Pancreas (tissue), 10 donors: ENCODE measurements at places on chromosomes 3 and 15. TPM values are rescaled to one million over a fixed set of nuclear protein-coding genes. Genes with fewer than 3 reads are reported as not detected.

GRCh38 chr15:67091071-67091979, 25.9 kb downstream of the SMAD3 start:
- H3K27me3 ChIP-seq = no peaks in the 10 kb centered on the region
- H3K4me1 ChIP-seq = peaks cover 42% of the 10 kb centered on the region
- H3K27ac ChIP-seq = peak overlapping the region; percentile 62
- DNase-seq = no peak

- H3K4me1 ChIP-seq = no peaks in the 10 kb centered on the region
- DNase-seq = no peak
- H3K27me3 ChIP-seq = no peaks in the 10 kb centered on the region
These were observed 19.5 kb downstream of the PSTPIP1 start for GRCh38 chr15:77014132-77015081.

GRCh38 chr15:59260090-59260489, 53.4 kb downstream of the LDHAL6B start:
- no peak overlapping the region for H3K4me3 ChIP-seq
- H3K27ac ChIP-seq = no peak overlapping the region
- no peaks in the 10 kb centered on the region for H3K27me3 ChIP-seq
- H3K4me1 ChIP-seq = peaks cover 7% of the 10 kb centered on the region

GRCh38 chr3:46276497-46277099, 34.3 kb downstream of the CCR3 start:
- no peaks in the 10 kb centered on the region for H3K4me1 ChIP-seq
- H3K4me3 ChIP-seq = no peak overlapping the region
- peak; percentile 27 for DNase-seq
- no peaks in the 10 kb centered on the region for H3K36me3 ChIP-seq
- H3K27ac ChIP-seq = no peak overlapping the region

DNA sequence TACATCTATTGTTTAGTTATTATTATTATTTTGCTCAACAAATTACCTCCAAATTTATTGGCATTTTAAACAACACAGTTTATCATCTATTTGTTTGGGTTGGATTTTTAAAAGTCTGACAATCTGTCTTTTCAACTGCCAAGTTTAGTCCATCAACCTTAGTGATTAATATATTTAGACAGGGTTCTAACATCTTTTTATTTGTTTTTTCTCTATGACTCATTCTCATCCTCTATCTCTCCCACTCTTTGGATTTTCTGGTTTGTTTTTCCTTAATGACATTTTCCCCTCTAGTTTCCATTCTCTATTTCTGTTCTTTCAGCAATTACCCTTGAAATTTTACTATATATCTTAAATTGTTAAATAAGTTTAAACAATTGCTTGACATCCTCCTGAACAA, 41.9 kb downstream of the EMC4 start:
- no peak overlapping the region for H3K27ac ChIP-seq
- no peak for DNase-seq
- H3K4me1 ChIP-seq = no peaks in the 10 kb centered on the region
- H3K4me3 ChIP-seq = no peak overlapping the region
- H3K27me3 ChIP-seq = no peaks in the 10 kb centered on the region

- H3K27me3 ChIP-seq = no peaks in the 10 kb centered on the region
- no peak for DNase-seq
- H3K4me3 ChIP-seq = no peak overlapping the region
- no peaks in the 10 kb centered on the region for H3K4me1 ChIP-seq
- no peaks in the 10 kb centered on the region for H3K36me3 ChIP-seq
- H3K27ac ChIP-seq = no peak overlapping the region
These were observed 2.1 kb downstream of the ANKUB1 start for GRCh38 chr3:149790268-149790667.

GRCh38 chr3:169591159-169591951, 72.2 kb downstream of the MECOM start:
- no peaks in the 10 kb centered on the region for H3K27me3 ChIP-seq
- no peak overlapping the region for H3K4me3 ChIP-seq
- H3K36me3 ChIP-seq = no peaks in the 10 kb centered on the region
- no peak for DNase-seq

DNA sequence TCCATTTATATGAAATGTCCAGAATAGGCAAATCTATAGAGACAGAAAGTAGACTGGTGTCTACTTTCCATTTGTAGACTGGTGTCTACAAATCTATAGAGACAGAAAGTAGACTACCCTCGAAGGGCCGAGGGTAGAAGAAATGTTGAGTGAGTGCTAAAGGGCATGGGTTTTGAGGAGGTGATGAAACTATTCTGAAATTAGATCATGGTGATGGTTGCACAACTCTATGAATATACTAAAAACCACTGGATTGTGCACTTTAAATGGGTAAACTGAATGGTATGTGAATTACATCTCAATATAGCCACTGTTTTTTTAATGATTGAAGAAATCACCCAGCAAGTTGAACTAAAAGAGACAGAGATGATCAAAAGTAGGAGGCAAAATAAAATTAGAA, 27.9 kb downstream of the TP53BP1 start:
- no peak for DNase-seq
- no peaks in the 10 kb centered on the region for H3K4me1 ChIP-seq
- H3K27me3 ChIP-seq = no peaks in the 10 kb centered on the region
- no peaks in the 10 kb centered on the region for H3K36me3 ChIP-seq

GRCh38 chr3:47047673-47048072, 68.2 kb downstream of the NBEAL2 start:
- no peaks in the 10 kb centered on the region for H3K27me3 ChIP-seq
- H3K4me3 ChIP-seq = no peak overlapping the region
- no peak for DNase-seq

DNA sequence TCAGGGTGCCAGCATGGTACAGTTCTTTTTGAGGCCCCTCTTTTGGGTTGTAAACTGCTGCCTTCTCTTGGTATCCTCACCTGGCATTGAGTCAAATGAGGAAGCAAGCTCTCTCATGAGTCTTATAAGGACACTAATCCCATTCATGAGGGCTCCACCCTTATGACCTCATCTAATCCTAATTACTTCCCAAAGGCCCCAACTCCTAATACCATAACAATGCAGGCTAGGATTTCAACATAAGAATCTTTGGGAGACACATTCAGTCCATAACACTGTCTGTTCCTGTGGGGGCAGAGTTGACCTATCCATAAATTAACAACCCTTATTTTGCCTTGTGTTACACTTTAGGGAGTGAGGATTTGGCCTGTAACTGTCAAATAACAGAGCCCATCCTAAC, 278.3 kb downstream of the LRTM1 start:
- no peak overlapping the region for H3K4me3 ChIP-seq
- no peaks in the 10 kb centered on the region for H3K27me3 ChIP-seq
- H3K36me3 ChIP-seq = no peaks in the 10 kb centered on the region
- no peaks in the 10 kb centered on the region for H3K4me1 ChIP-seq
- no peak for DNase-seq

DNA sequence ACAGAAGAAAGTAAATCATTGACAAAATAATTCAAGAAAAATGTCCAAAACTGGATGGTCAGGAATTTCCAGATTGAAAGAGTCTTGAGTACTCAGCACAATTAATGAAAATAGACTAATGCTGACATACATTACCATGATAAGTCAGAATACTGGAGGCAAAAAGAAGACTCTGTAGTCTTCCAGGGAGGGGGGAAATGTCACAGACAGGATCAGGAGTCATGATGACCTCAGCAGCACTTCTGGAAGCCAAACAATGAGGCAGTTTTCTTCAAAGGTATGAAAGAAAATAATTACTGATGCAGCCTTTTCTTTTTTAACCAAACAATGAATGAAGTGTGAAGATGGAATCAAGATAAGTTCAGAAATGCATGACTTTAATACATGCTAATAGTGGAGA, 30.1 kb upstream of the SLC22A13 start:
- H3K27me3 ChIP-seq = no peaks in the 10 kb centered on the region
- H3K4me3 ChIP-seq = no peak overlapping the region
- no peaks in the 10 kb centered on the region for H3K36me3 ChIP-seq
- no peak for DNase-seq
- no peak overlapping the region for H3K27ac ChIP-seq

GRCh38 chr3:146380046-146380445, 89.3 kb downstream of the PLSCR2 start:
- no peaks in the 10 kb centered on the region for H3K4me1 ChIP-seq
- H3K4me3 ChIP-seq = no peak overlapping the region
- DNase-seq = no peak
- no peaks in the 10 kb centered on the region for H3K36me3 ChIP-seq
- H3K27me3 ChIP-seq = no peaks in the 10 kb centered on the region

GRCh38 chr3:46663591-46664135, 29.8 kb downstream of the ALS2CL start:
- H3K27me3 ChIP-seq = no peaks in the 10 kb centered on the region
- peaks cover 3% of the 10 kb centered on the region for H3K4me1 ChIP-seq
- H3K27ac ChIP-seq = no peak overlapping the region
- no peak overlapping the region for H3K4me3 ChIP-seq
- no peaks in the 10 kb centered on the region for H3K36me3 ChIP-seq

GRCh38 chr15:48090115-48090514, 30.7 kb upstream of the SLC24A5 start:
- H3K27me3 ChIP-seq = no peaks in the 10 kb centered on the region
- H3K27ac ChIP-seq = no peak overlapping the region
- H3K4me3 ChIP-seq = no peak overlapping the region
- DNase-seq = no peak
- no peaks in the 10 kb centered on the region for H3K36me3 ChIP-seq
- H3K4me1 ChIP-seq = no peaks in the 10 kb centered on the region

GRCh38 chr15:81088470-81089013, 45.5 kb upstream of the CFAP161 start:
- DNase-seq = no peak
- H3K36me3 ChIP-seq = no peaks in the 10 kb centered on the region
- H3K4me3 ChIP-seq = no peak overlapping the region
- H3K27me3 ChIP-seq = no peaks in the 10 kb centered on the region
- H3K27ac ChIP-seq = no peak overlapping the region

DNA sequence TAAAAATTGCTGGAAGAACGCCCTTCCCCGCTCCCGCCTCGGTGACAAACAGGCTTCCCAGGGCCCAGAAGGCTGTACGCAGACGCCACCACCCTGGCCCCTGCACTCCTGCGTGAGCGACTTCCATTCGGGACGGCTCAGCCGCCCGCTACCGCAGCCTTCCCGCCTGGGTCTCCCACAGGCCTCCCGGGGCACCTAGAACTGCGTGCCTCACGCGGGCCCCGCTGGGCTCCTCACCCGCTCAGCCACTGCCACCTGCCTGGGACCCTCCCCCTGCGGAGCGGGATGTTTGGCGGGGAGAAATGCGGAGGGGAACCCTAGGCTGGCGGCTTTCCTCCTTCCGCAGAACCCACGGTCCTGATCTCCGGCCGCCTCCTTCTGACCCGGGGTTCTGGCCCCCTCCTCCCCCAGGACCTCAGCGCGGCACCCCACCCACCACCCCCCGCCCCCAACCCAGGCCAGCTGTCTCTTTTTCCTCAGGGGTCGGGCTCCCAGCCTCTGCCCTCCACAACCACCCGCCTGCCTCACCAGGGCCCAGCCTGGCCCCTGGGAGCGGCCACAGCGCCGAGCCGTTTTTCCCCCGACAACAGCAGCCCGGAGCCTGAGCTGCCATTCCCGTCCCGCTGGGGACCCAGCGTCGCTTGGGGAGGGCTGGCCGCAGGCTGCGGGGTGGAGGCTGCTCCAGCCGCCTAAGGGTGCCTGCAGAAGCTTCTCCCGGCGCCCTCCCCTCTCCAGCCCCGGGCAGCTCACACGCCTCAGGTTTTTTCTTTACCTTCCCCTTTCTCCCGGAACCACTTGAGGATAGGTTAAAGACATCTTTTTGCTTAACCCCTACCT, 27.6 kb upstream of the RAB7A start:
- peak overlapping the region; percentile 59 for H3K4me3 ChIP-seq
- H3K27me3 ChIP-seq = no peaks in the 10 kb centered on the region
- H3K36me3 ChIP-seq = no peaks in the 10 kb centered on the region
- H3K27ac ChIP-seq = peak overlapping the region; percentile 66
- no peaks in the 10 kb centered on the region for H3K4me1 ChIP-seq

DNA sequence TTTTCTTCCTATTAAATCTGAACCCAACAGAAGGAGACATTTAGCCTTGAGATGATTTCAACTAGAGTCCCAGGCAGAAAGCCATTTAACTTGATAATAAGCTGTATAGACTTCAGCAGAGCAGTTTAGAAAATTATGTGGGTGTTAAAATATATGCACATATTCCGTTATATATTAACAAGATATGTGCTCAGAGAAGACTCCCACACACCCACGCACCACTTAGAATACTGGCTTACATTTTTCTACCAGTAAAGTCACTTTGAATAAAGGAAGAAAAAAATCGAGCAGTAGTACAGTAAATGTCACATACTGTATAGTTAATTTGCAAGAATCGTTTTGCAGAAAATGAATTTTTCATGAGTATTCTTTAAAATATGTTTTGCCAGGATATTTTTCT, 599.3 kb downstream of the FGF12 start:
- H3K4me1 ChIP-seq = no peaks in the 10 kb centered on the region
- no peaks in the 10 kb centered on the region for H3K27me3 ChIP-seq
- no peak for DNase-seq

GRCh38 chr15:55218056-55218455, 21.3 kb upstream of the RSL24D1 start:
- no peaks in the 10 kb centered on the region for H3K4me1 ChIP-seq
- H3K36me3 ChIP-seq = no peaks in the 10 kb centered on the region
- H3K27me3 ChIP-seq = no peaks in the 10 kb centered on the region
- peak overlapping the region; percentile 24 for H3K27ac ChIP-seq

- no peaks in the 10 kb centered on the region for H3K27me3 ChIP-seq
- no peak overlapping the region for H3K4me3 ChIP-seq
- H3K36me3 ChIP-seq = no peaks in the 10 kb centered on the region
- H3K27ac ChIP-seq = no peak overlapping the region
- no peaks in the 10 kb centered on the region for H3K4me1 ChIP-seq
- DNase-seq = peak; percentile 24
These were observed 356.0 kb downstream of the SHQ1 start for GRCh38 chr3:72492240-72492639.

- H3K27ac ChIP-seq = peak overlapping the region; percentile 40
- H3K4me1 ChIP-seq = peaks cover 26% of the 10 kb centered on the region
- H3K27me3 ChIP-seq = no peaks in the 10 kb centered on the region
- no peak overlapping the region for H3K4me3 ChIP-seq
- no peaks in the 10 kb centered on the region for H3K36me3 ChIP-seq
- DNase-seq = no peak
These were observed 171.0 kb downstream of the FNDC3B start for GRCh38 chr3:172210355-172210754.

- no peaks in the 10 kb centered on the region for H3K27me3 ChIP-seq
- DNase-seq = peak; percentile 47
- H3K4me3 ChIP-seq = no peak overlapping the region
- H3K27ac ChIP-seq = no peak overlapping the region
- H3K4me1 ChIP-seq = no peaks in the 10 kb centered on the region
These were observed 98.6 kb downstream of the TPRG1 start for GRCh38 chr3:189270248-189270832.

GRCh38 chr3:23275061-23275460, 71.9 kb downstream of the UBE2E2 start:
- no peak overlapping the region for H3K27ac ChIP-seq
- no peaks in the 10 kb centered on the region for H3K36me3 ChIP-seq

GRCh38 chr15:76199106-76200082, 111.9 kb downstream of the ETFA start:
- H3K36me3 ChIP-seq = no peaks in the 10 kb centered on the region
- no peak overlapping the region for H3K27ac ChIP-seq
- H3K4me3 ChIP-seq = no peak overlapping the region
- H3K4me1 ChIP-seq = peaks cover 18% of the 10 kb centered on the region

Gene KAT2B
- 17.1 TPM for total RNA-seq

Gene FAM107A
- total RNA-seq = 3.5 TPM

Gene AGBL1
- total RNA-seq = not detected

Gene TRPC1
- 1.1 TPM for total RNA-seq

Gene MEIS2
- total RNA-seq = 17.6 TPM

Gene PTPN23
- total RNA-seq = 19.0 TPM

Gene STXBP5L
- 0.75 TPM for total RNA-seq

Gene CCRL2
- 2.2 TPM for total RNA-seq

Gene HACD2
- total RNA-seq = 22.2 TPM

Gene TMEM212
- not detected for total RNA-seq

Gene GXYLT2
- 4.1 TPM for total RNA-seq

Gene ZPLD1
- 0.09 TPM for total RNA-seq

Gene PP2D1
- total RNA-seq = not detected

Gene STAC
- not detected for total RNA-seq

Gene SLC7A14
- 0.16 TPM for total RNA-seq

Gene LIPC
- 1.6 TPM for total RNA-seq

Gene MYH15
- total RNA-seq = 0.06 TPM

Gene SNTN
- 0.16 TPM for total RNA-seq
